ENCODE measurements at places on chromosomes 7 and 10.

GRCh38 chr10:93379731-93380575 is 102.2 kb downstream of the MYOF start:
- H3K27ac ChIP-seq: peak overlapping the region; percentile 69
- DNase-seq: no peak
- H3K4me3 ChIP-seq: no peak overlapping the region
- no peaks in the 10 kb centered on the region for H3K27me3 ChIP-seq
- peaks cover 29% of the 10 kb centered on the region for H3K36me3 ChIP-seq

DNA sequence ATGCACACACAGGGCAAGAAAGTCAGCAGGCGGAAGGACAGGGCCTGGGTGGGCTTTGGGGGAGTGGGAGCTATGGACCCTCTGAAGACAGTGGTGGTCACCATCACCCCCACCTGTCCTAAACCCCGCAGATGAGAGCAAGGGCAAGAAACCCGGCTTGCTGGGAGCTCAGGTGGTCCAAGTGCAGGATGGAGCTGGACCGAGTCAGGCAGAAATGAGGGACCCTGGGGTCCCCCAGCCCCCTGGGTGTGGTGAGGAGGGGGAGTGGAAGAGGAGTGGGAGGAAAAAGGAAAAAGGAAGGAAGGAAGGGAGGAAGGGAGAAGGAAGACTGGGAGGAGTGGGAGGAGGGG is 54.8 kb downstream of the MICALL2 start:
- no peak for DNase-seq
- H3K27me3 ChIP-seq: no peaks in the 10 kb centered on the region
- H3K4me1 ChIP-seq: no peaks in the 10 kb centered on the region
- no peaks in the 10 kb centered on the region for H3K36me3 ChIP-seq
- H3K27ac ChIP-seq: no peak overlapping the region

GRCh38 chr10:16182144-16182543 is 254.7 kb upstream of the PTER start:
- H3K36me3 ChIP-seq: no peaks in the 10 kb centered on the region
- no peak overlapping the region for H3K27ac ChIP-seq

GRCh38 chr10:6956562-6956961 is 376.5 kb upstream of the PRKCQ start:
- no peaks in the 10 kb centered on the region for H3K36me3 ChIP-seq
- H3K27me3 ChIP-seq: no peaks in the 10 kb centered on the region
- H3K4me3 ChIP-seq: no peak overlapping the region
- no peak for DNase-seq
- no peaks in the 10 kb centered on the region for H3K4me1 ChIP-seq

DNA sequence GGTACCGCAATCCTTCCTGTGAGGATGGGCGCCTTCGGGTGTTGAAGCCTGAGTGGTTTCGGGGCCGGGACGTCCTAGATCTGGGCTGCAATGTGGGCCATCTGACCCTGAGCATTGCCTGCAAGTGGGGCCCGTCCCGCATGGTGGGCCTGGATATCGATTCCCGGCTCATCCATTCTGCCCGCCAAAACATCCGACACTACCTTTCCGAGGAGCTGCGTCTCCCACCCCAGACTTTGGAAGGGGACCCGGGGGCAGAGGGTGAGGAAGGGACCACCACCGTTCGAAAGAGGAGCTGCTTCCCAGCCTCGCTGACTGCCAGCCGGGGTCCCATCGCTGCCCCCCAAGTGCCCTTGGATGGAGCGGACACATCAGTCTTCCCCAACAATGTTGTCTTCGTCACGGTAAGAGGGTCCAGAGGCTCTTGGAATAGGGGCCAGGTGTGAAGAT is 1.7 kb downstream of the MEPCE start:
- H3K27me3 ChIP-seq: no peaks in the 10 kb centered on the region
- H3K4me3 ChIP-seq: peak overlapping the region; percentile 83
- H3K27ac ChIP-seq: peak overlapping the region; percentile 100

- no peaks in the 10 kb centered on the region for H3K36me3 ChIP-seq
- no peak for DNase-seq
- no peak overlapping the region for H3K4me3 ChIP-seq
- H3K27ac ChIP-seq: no peak overlapping the region
- H3K4me1 ChIP-seq: no peaks in the 10 kb centered on the region
- no peaks in the 10 kb centered on the region for H3K27me3 ChIP-seq
Observed at GRCh38 chr10:100024748-100025147, 15.0 kb upstream of the DNMBP start.

DNA sequence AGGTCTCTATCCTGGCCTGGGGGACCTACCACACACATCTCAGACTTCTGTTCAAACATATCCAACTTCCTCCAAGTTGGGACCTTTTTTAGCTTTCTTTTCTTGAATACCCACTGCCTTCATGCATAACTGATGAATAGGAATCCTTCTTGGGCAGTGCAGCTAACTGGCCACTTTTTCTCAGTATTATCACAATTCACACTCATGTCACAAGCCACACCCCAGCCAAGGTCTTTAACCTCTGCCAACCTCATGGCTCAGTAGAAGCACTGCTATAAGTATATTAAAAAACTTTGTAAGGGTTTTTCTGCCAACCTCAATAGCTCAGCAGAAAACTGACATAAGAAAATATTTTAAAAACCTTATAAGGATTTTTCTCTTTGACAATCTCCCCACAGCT is 44.5 kb downstream of the HHEX start:
- H3K27ac ChIP-seq: no peak overlapping the region
- DNase-seq: no peak
- no peaks in the 10 kb centered on the region for H3K36me3 ChIP-seq
- H3K27me3 ChIP-seq: no peaks in the 10 kb centered on the region

- no peak overlapping the region for H3K4me3 ChIP-seq
Observed at GRCh38 chr10:86349474-86349873, 17.1 kb downstream of the GRID1 start.

- H3K4me3 ChIP-seq: peak overlapping the region; percentile 87
- no peaks in the 10 kb centered on the region for H3K36me3 ChIP-seq
- H3K27me3 ChIP-seq: no peaks in the 10 kb centered on the region
- DNase-seq: peak; percentile 60
- H3K4me1 ChIP-seq: peaks cover 41% of the 10 kb centered on the region
- H3K27ac ChIP-seq: peak overlapping the region; percentile 93
Observed at GRCh38 chr7:128408709-128409595, 830 bp downstream of the IMPDH1 start.

GRCh38 chr10:98097616-98098015 is 36.8 kb upstream of the R3HCC1L start:
- no peak overlapping the region for H3K27ac ChIP-seq
- no peaks in the 10 kb centered on the region for H3K36me3 ChIP-seq
- no peak overlapping the region for H3K4me3 ChIP-seq
- H3K4me1 ChIP-seq: no peaks in the 10 kb centered on the region

GRCh38 chr7:107384025-107384424 is 85.8 kb upstream of the GPR22 start:
- no peaks in the 10 kb centered on the region for H3K4me1 ChIP-seq
- H3K36me3 ChIP-seq: no peaks in the 10 kb centered on the region
- H3K27ac ChIP-seq: no peak overlapping the region
- H3K4me3 ChIP-seq: no peak overlapping the region
- no peaks in the 10 kb centered on the region for H3K27me3 ChIP-seq
- no peak for DNase-seq

GRCh38 chr7:117284692-117285091 is 38.2 kb downstream of the WNT2 start:
- H3K4me3 ChIP-seq: no peak overlapping the region
- no peak for DNase-seq
- no peaks in the 10 kb centered on the region for H3K4me1 ChIP-seq

DNA sequence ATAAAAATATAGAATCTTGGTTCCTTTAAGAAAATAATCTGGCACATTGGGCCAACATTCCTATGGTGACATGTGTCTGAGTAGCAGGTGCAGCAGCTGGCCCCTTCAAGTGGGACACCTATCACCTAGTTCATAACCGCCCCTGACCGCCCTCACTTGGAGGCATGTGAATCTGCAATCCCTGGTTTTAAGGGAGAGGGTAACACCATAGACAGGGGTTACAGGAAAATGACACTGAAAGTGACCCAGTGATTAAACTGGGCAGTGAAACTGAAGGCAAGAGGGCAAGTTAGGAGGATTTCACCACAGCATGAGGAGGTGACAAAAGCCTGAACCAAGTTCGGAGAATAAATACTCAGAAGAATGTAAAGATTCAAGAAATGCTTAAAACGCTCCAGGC is 1.1 kb downstream of the RSU1 start:
- peak overlapping the region; percentile 78 for H3K4me3 ChIP-seq
- H3K36me3 ChIP-seq: no peaks in the 10 kb centered on the region
- no peak overlapping the region for H3K27ac ChIP-seq
- H3K4me1 ChIP-seq: peaks cover 57% of the 10 kb centered on the region

DNA sequence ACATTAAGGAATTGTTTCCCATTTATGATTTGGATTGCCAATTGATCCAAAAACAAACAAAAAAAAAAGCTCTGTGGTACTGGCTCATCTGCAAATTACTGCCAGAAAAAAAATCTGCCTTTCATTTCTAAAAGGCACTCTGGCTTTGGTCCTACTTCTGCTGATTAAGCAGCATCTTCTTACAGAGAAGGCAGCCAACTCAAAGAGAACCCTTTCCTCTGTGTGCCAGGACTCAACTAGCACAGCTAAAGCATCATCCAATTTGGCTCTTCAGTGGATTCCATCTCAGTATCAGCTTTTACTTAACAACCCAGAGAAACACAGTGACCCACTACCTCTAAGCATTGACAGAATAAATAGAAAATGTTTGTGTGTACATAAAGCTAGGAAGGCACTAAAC is 80.6 kb downstream of the GSAP start:
- DNase-seq: no peak
- H3K36me3 ChIP-seq: no peaks in the 10 kb centered on the region
- H3K27me3 ChIP-seq: no peaks in the 10 kb centered on the region
- H3K4me3 ChIP-seq: no peak overlapping the region
- no peak overlapping the region for H3K27ac ChIP-seq

- no peaks in the 10 kb centered on the region for H3K27me3 ChIP-seq
- DNase-seq: no peak
- no peak overlapping the region for H3K4me3 ChIP-seq
- H3K36me3 ChIP-seq: peaks cover 3% of the 10 kb centered on the region
- peak overlapping the region; percentile 83 for H3K27ac ChIP-seq
Observed at GRCh38 chr7:158810846-158811245, 18.5 kb downstream of the ESYT2 start.

- no peaks in the 10 kb centered on the region for H3K4me1 ChIP-seq
- H3K4me3 ChIP-seq: no peak overlapping the region
- no peak for DNase-seq
- H3K27ac ChIP-seq: no peak overlapping the region
- H3K36me3 ChIP-seq: no peaks in the 10 kb centered on the region
- no peaks in the 10 kb centered on the region for H3K27me3 ChIP-seq
Observed at GRCh38 chr7:21108182-21108581, 319.7 kb upstream of the SP4 start.

- no peaks in the 10 kb centered on the region for H3K27me3 ChIP-seq
- H3K4me3 ChIP-seq: no peak overlapping the region
- H3K27ac ChIP-seq: no peak overlapping the region
- no peaks in the 10 kb centered on the region for H3K4me1 ChIP-seq
- no peaks in the 10 kb centered on the region for H3K36me3 ChIP-seq
Observed at GRCh38 chr10:91652364-91652763, 19.5 kb upstream of the PPP1R3C start.

- no peaks in the 10 kb centered on the region for H3K27me3 ChIP-seq
- no peaks in the 10 kb centered on the region for H3K36me3 ChIP-seq
- H3K27ac ChIP-seq: no peak overlapping the region
- no peak overlapping the region for H3K4me3 ChIP-seq
- no peak for DNase-seq
Observed at GRCh38 chr7:114979803-114980507, 58.1 kb downstream of the MDFIC start.

DNA sequence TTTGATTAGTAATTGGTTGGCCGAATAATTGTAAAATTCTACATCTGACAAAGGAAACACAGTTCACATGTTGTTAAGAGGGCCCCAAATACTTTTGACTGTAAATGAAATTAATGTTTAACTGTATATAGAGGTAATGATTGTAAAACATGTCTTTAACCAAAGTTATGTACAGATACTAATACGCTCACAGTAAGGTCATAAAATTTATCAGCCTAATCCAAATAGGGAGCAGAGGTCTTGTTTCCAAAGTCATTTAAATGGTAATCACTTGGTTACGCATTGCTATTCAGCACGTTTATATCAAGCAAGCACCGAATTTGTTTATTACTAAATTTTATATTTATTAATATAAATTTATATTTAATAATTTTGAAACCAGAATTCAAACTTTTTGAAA is 1.4 kb downstream of the PHYHIPL start:
- H3K27me3 ChIP-seq: peaks cover 22% of the 10 kb centered on the region
- H3K4me3 ChIP-seq: no peak overlapping the region
- DNase-seq: no peak
- no peaks in the 10 kb centered on the region for H3K36me3 ChIP-seq
- no peak overlapping the region for H3K27ac ChIP-seq
- H3K4me1 ChIP-seq: peaks cover 13% of the 10 kb centered on the region

DNA sequence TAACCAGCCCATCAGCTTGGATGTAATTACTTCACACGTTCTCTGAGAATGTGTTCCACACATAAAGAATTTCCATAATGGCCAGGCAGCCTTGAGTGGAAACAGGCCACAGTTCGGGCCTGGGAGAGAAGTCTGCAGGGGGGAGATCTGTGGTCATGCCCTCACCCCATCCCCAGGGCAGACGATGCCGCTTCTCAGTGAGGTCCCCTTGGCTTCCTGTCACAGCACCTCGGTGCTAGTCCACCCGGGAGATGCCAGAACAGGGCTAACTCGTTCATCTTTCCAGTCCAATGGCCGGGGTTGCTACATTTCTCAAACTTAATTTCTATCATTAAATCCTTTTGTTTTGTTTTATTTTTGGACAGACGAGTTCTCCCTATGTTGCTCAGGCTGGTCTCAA is 624.1 kb downstream of the PTPRN2 start:
- H3K4me3 ChIP-seq: no peak overlapping the region
- H3K27ac ChIP-seq: no peak overlapping the region
- H3K27me3 ChIP-seq: peaks cover 12% of the 10 kb centered on the region

- no peaks in the 10 kb centered on the region for H3K27me3 ChIP-seq
- DNase-seq: no peak
- no peaks in the 10 kb centered on the region for H3K36me3 ChIP-seq
- H3K4me3 ChIP-seq: no peak overlapping the region
- peaks cover 61% of the 10 kb centered on the region for H3K4me1 ChIP-seq
Observed at GRCh38 chr10:74593470-74593869, 232.9 kb upstream of the KAT6B start.

- no peak for DNase-seq
- H3K4me3 ChIP-seq: no peak overlapping the region
- H3K27me3 ChIP-seq: no peaks in the 10 kb centered on the region
- no peak overlapping the region for H3K27ac ChIP-seq
- H3K4me1 ChIP-seq: peaks cover 11% of the 10 kb centered on the region
Observed at GRCh38 chr7:106573125-106573663, 87.8 kb downstream of the CCDC71L start.

DNA sequence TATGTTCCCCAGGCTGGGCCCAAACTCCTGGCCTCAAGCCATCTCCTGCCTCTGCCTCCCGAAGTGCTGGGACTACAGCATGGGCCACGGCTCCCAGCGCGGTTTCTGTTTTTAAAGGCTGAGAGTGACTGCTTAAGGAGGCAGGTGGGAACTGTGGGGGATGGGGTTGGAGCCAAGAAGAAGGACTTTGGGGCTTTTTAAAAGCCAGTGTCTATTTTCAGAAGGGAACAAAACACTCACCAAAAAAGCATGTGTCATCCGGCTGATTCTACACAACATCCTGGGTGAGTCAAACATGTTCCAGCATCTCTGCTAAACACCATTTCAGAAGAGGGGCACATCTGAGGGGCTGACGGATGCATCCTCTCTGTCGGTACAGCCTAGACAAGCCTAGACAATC is 824.5 kb downstream of the TYW1 start:
- no peaks in the 10 kb centered on the region for H3K36me3 ChIP-seq
- no peak overlapping the region for H3K4me3 ChIP-seq
- no peak overlapping the region for H3K27ac ChIP-seq
- H3K27me3 ChIP-seq: no peaks in the 10 kb centered on the region
